ENCODE measurements at places on chromosomes 2 and 18.

GRCh38 chr18:78611869-78612268, 367.7 kb upstream of the SALL3 start:
- DNase-seq: no peak

DNA sequence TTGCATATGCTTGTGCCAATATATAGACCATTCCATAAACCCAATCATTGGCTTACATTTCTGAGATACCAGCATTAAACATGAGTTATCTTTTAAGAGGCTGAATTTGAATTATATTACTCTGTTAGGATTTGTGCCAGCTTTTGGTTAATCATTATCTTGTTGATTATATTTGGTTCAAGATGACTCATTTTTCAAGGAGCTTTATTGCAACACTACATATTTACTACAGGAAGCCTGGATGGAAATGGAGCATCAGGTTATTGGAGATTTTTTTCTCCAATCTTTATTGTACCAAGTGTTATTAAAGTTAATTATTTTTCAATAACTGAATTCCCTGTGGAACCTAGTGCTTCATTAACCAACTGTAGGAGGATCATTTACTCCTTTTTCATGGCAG, 26.4 kb downstream of the EML4 start:
- DNase-seq: no peak

- DNase-seq: no peak
These were observed 87.0 kb downstream of the FARSB start for GRCh38 chr2:222568865-222569264.

DNA sequence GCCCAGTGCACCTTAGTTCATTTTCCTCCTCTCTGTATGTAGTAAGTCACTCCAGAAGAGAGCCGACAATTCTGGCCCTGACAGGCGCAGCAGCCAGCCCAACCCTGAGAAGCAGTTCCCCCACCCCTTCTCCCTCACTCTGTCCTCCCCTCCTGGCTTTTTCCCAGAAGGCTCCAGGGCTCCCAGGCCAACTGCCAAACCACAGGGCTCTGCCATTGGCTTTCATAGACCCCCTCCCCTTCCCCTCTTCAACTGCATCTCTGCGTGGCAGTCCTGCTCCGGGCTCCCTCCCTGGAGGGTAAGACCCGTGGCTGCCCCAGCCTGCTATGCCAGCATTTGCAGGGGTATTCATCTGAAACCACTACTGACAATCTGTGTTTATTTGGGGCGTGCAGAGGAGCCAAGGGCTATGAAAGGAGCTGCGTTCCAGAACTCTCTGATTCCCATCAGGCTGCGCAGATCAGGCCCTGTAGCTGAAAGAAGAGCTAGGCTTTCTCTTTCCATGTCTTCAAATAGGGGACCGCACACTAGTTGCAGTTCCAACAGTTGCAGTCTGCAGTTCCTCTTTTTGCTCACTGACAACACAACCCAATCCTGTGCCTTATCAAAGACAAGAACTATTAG, 388.6 kb upstream of the TNP1 start:
- peak; percentile 7 for DNase-seq

DNA sequence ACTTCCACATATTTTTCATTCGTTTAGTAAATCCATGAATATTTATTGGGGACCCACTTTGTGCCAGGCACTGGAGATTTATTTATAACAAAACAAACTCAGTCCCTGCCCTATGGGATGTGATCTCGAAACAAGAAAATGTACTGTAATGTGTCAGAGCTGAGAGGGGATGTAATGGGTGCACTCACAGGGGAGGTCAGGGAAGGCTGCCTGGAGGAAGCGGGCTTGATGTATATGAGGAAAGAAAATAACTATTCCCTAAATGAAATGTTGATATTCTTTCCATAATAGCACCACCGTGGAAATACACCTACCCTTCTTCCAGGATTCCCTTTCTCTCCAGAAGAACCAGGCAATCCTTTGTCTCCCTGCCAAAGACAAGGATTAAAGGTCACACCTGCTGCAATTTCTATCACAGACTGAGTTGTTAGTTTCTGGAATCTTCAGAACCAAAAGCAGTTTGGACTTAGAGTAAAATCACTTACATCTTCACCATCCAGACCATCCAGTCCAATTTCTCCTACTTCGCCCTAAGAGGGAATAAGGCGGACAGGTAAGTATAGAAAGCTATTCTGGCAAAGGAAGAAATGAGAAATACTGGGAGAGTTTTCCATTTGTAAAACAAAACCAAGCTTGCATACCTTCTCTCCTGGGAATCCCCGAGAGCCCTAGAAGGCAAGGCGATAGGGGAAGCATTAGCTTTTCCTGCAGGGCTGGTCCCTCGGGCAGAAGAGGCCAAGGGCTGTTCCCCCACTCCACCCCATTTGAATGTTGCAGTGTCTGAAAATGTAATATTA, 55.0 kb downstream of the COL6A3 start:
- no peak for DNase-seq

DNA sequence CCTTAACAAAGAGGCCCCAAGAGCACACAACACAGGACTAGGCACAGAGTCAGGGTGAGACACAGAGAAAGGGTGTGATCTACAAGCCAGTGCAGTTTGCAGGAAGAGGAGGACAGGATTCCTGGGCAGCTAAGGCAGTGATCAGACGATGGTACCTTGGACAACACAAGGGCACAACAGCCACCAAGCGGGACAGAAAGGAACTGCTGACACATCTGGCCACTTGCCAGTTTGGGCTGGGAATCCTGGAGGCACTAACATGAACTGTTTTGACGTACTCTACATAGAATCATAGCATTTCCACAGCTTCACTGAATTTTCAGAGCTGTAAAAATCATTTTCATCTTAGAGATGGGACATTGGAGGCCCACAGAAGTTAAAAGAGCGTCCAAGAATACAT, 221.5 kb upstream of the SLC35G4 start:
- DNase-seq: peak; percentile 43

GRCh38 chr18:24055009-24055804, 40.7 kb downstream of the TTC39C start:
- no peak for DNase-seq

DNA sequence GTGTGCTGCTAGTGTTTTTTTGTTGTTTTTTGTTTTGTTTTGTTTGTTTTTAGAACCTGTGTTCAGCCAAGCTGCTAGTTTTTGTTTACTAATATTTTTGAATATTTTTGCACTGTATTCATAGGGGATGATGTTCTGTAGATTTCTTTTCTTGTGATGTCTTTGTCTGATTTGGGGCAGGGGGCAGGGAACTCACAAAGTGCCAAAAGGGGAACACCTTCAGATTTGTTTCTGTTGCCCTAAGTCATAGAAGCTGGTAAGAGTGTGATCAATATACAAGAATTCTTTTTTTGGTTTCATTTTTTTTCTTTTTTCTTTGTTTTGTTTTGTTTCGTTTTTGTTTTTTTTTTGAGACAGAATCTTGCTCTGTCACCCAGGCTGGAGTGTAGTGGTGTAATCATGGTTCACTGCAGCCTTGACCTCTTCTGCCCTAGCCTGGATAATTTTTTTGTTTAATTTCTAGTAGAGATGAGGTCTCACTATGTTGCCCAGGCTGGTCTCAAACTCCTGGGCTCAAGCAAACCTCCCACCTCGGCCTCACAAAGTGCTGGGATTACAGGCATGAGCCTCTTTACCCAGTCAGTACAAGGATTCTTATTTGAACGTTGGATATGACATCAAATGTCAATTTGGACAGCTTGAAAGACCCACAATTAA, 30.7 kb downstream of the TCF23 start:
- DNase-seq: no peak

DNA sequence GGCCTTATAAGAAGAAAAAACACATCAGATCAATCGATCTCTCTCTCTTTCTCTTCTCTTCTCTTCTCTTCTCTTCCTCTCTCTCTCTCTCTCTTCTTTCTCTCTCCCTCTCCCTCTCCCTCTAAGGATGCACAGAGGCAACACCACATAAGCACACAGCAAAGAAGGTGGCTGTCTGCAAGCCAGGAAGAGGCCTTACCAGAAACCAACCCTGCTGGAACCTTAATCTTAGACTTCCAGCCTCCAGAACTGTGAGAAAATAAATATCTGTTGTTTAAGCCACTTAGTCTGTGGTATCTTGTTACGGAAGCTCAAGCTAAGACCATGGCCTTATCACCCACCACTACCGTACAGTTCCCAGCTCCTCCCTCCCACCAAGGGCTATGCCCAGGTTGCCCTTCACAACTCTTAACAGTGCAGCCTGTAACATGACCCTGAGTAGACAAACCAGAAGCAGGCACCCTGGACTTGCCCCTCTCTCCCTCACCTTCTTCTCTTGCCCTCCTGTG, 25.2 kb upstream of the TMEM237 start:
- no peak for DNase-seq

DNA sequence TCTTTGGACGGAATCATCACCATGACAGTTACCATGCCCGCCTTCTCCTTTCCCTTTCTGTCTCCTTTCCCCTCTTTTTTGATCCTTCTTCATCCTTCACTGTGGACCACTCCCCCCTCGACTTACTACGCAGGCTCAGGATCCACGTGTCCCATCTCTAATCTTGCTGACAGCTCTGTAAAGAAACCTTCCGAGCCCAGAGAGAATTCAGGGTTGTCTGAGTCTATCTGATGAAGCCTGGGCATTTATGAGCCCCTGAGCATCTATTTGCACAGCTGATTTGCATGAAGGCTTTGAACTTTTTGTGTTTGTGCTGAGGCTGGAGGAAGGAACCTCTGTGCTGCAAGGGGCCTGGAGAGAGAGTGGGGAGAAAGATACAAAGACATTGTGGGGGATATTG, 50.7 kb downstream of the CIB4 start:
- peak; percentile 92 for DNase-seq

DNA sequence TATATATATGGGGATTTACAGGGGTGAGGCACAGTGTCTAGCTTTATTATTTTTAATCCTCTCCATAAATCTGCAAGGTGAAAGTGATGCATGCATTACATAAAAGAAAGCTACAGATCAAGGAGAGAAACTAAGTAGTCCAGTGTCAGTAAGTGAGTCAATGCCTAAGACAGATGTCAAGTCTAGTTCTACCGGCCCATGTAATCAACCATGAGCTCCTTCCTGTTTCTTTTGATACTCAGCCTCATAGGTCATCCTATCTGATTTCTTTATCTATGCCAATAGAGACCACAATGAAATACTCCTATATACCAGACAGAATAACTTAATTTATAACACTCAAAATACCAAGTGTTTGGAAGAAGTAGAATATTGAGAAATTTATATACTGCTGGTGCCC, 20.2 kb upstream of the GYPC start:
- DNase-seq: no peak

GRCh38 chr2:185978634-185979407, 240.2 kb downstream of the FSIP2 start:
- DNase-seq: no peak

- DNase-seq: peak; percentile 51
These were observed 106.7 kb upstream of the NABP1 start for GRCh38 chr2:191571163-191571769.

GRCh38 chr18:50797142-50797541, 22.7 kb downstream of the MRO start:
- no peak for DNase-seq

GRCh38 chr2:111028720-111029119, 92.0 kb upstream of the BCL2L11 start:
- no peak for DNase-seq

GRCh38 chr2:39383146-39383545, 53.9 kb downstream of the MAP4K3 start:
- no peak for DNase-seq

GRCh38 chr18:78603102-78603983, 376.3 kb upstream of the SALL3 start:
- DNase-seq: no peak

GRCh38 chr2:12141618-12142258, 395.3 kb downstream of the LPIN1 start:
- DNase-seq: no peak

- no peak for DNase-seq
These were observed 67.4 kb downstream of the HS1BP3 start for GRCh38 chr2:20583425-20583881.

- DNase-seq: no peak
These were observed 1351.7 kb upstream of the FAM98A start for GRCh38 chr2:34950797-34951196.

- no peak for DNase-seq
These were observed 60.0 kb downstream of the DOCK10 start for GRCh38 chr2:224982226-224982625.

DNA sequence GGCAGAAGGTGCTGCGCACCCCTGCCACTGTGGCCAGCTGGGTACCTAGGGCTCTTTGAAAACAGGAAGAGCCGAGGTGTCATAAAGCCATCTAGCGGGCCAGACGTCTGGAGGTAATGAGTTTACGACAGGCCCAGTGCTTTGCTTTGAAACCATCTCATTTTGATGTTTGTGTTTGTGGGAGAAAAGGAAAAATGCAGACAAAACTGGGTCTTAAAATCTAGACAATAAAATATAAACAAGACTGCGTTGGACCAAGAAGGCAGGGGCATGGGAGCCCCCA, 3.2 kb downstream of the HOXD9 start:
- no peak for DNase-seq

GRCh38 chr2:68251855-68252399, 405 bp downstream of the PPP3R1 start:
- no peak for DNase-seq

DNA sequence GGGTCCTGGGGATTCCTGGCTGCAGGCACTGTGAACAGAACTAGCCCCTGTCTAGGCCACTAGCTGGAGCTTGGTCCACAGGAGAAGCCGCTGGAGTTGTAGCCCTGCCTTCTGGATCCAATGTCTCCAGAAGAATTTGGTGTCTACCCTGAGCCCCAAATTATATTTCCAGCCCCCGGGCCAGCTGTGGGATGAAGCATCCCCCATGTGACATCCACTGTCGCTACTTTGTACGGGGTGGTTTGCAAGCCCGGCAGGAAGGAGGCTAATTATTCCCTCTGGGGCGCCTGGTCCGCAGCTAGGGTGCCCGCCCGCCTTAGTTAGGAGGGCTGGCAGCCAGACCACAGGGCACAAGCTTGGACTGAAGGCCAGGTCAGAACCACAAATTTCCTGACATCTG, 106.5 kb downstream of the SMAD7 start:
- DNase-seq: no peak

GRCh38 chr2:205792908-205793307, 110.6 kb downstream of the NRP2 start:
- no peak for DNase-seq
